ENCODE measurements at places on chromosomes 3 and 15.

DNA sequence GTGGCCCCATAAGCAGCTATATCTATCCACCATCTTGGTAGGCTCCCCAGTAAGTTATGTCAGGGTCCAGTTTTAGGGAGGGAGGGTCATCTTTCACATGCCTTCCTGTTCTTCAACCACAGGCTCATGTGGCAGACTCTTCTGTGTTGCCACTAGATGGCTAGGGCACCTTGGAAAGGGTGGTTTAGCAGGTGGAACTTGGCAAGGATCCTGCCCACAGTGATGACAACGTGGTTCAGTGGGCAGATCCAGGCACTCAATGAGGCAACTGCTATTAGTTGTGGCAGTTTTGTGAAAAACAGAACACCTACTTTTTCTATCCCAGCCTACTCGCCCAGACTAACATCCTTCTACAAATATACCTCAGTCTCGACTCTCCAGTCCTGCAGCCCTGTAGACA, 7.2 kb upstream of the RBP1 start:
- DNase-seq, result no peak

DNA sequence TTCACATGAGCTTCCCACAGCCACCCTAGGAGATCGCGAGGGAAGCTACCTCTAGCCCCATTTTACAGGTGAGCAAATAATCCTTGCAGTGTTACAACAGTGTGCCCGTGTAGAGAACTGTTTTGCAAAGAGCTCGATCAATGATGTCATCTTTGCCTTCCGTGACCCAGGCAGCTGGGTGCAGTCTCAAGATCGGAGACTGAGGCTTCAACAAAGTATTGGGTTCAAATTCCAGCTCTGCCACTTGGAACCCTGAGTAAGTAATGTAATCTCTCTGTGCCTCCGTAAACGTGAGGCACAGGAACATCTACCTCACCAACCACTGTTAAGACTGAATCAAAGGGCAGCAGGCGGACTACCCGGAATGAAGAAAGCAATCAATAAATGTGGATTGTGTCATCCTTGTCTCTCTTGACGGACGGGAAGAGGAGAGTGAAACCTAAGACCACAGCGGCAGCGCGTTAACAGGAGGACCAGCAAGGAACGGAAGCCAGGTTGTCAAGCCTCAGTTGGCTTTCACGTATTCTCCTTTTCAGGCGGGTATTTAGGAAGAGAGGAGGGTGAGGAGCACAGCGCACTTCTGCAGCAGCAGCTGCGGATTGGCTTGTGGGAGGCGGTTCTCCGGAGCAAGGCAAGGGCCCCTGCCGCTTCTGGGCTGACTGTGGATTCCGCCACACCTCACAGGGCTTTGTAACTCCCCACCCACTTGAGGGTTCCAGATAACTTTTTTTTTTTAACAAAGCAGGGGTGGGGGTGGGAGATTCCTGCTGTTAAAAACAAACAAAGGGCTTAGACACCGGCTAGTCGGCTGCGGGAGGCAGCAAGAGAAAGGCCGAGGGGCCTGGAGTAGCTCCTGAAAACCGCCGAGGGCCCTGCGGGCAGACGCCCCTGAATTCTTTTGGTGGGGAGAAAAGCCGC, 1.5 kb upstream of the SMAD3 start:
- DNase-seq, result peak; percentile 88

DNA sequence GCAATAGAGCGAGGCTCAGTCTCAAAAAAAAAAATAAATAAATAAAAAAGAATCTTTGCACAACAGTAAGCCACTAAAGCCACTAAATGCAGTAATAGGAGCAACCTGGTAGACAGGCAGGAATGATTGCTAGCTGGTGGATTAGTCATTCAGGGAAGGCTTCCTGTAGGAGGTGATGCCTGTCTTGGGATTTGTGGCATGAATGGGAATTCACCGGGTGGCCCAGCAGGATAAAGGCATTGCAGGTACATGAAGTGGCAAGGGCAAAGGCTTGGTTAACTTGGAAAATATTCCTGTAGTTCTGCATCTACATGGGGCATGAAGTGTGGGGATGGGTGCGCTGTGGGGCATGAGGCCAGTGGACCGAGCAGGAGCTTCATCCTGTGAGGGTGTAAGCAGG, 94.5 kb downstream of the IQSEC1 start:
- no peak for DNase-seq

DNA sequence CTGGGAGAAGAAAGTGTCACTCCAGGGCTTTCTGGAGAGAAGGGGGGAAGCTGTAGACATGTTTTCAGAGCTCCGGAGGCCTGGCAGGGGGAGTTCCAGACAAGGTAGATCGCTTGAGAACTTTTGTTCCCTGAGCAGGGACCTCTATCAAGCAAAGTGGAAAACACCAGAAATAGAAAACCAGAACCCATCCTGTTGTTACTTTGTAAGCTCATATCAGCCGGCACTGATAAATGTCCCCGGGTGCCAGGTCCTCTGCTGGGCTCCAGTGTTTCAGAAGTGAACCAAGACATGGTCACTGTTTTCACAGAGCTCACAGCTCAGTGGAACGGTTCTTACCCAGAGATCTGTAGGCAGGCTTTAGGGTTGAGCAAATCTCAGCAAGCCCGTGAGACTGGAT, 13.5 kb downstream of the HDDC3 start:
- no peak for DNase-seq

DNA sequence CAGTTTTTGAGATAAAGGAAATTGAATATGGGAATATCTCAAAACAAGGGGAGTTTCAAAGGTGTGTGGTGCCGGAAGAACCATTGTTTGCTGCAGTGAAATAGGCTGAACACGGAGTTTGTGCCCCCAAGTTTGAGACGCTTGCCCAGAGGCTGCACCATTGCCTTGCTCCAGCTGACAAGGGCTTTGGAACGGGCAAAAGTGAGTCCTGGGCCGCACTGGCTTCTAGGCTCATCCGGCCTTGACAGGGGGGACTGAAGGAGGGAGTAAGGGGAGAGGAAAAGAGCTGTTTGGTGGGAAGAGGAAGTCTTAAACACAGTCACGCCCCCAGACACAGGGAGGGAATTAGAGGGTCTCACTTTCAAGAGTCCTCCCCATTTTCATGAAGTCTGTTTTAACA, 269.9 kb downstream of the FAM43A start:
- no peak for DNase-seq

DNA sequence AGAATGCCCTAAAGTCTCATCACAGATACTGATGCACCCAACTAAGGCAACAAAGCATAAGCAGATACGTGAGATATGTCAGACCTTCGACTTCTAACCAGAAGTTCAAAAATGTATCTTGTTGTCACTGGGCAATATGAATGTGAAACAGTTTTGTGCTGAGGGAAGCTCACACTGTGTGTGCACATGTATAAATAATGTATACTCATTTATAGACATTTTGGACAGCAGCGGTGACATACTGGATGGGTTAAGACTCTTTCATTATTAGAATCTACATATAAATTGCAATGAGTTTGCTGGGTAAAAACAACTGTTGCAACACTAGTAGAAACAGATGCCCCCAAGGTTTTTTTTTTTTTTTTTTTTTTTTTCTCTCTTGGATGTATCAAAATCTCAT, 37.9 kb downstream of the TIGIT start:
- no peak for DNase-seq

DNA sequence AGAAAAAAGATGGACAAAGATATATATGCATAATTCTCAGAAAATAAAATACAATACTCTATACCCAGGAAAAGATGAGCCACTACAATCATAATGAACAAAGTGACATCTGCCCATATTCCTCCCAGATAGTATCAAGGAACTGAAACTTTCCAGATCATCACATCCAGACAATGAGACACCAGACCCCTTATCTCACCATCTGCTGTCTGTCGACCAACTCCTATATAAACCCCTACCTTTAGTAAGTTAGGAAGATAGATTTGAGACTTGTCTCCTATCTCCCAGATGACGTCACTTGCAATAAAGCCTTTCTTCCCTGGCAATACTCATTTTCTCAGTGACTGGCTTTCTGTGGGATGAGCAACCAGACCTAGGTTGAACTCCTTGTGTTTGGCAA, 1071.6 kb downstream of the PLOD2 start:
- DNase-seq, result no peak

DNA sequence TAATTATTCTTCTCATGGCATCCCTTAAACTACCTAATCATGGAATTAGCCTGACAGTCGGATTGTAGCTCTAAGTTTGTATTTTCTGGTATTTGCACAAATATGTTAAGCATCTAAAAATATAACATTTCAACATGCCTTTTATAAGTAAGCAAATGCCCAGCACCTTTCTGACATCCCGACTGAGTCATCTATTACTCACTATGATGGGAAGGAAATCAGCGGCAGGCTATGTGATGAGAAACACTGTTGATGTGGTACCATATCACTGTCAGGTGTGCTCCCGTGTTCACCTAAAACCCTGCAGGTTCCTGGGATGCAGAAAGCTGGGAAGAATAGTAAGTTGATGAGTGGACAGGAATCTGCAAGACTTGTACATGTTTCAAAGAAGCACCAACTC, 367.8 kb upstream of the IL12A start:
- peak; percentile 84 for DNase-seq

GRCh38 chr3:16844222-16844621, 40.5 kb upstream of the PLCL2 start:
- DNase-seq, result no peak

DNA sequence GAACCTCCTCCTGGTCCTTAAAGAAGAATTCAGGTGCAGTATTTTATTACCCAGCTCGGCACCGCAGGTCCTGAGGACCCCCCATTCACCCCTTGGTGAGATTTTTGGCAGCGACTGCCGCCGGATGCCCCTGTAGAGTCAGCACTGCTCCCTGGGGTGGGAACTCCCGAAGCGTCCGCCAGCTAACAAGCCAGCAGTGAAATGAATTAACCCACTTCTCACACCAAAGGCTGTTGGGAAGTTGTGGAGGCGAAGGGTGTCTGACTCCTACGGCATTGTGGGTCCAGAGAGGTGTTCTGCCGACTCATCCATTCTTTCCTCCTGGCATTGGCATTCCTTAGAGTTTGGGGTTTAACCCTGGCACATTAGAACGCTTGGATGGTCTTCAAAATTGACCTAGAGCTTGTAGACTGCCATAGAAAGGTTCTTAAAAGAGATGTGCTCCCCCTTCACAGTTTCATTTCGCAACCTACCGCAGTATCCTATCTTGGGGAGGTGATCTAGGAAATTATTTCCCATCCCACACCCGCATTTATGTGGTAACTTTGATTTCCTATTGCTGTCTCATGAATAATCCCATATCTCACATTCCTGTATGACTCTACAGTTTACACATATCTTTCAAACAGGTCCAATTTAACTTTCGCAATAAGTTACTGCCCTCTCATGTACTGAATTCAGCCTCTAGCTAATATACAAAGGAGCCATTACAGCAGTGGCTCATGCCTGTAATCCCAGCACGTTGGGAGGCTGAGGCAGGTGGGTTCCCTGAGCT, 879 bp upstream of the EIF5A2 start:
- DNase-seq, result peak; percentile 40

DNA sequence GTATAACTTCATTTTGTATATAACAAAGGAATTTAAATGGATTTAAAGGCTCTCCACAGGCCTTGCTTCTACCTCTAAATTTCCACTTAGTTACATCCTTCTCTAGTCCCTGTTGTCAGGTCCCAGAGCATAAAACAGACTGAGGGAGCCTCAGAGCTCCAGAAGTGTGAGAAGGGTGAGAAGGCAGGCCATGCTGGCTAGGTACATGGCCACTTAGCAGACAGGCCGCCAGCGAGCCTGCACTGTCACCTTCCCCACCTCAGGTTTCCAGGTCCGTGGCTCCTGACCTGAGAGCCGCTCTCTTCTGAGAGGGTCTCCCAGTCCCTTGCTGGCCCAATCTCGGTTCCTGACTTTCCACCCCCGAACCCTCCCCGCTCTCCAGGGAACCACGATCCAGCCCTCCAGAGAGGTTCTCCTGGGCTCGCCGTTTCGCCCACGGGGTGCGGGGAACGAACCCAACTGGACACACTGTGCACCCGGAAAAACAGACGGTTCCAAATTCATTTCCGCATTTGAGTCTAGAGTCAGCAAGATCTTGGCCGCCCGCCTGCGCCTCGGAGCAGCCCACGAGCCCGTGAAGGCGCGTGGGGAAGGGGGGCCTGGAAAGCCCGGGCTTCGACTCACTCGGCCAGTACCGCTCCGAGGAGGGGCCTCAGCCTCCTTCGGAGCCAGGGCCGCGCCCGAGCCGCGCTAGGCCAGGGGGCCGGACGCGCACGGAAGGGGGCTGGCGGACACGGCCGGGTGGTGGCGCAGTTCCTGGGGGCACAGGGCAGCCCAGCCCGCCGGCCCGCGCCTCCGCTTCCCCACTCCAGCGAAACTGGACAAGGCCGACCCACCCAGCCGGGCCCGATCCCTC, 16.7 kb upstream of the SOX2 start:
- DNase-seq, result peak; percentile 30

- DNase-seq, result no peak
Observed at GRCh38 chr15:98755781-98756180, 107.4 kb downstream of the IGF1R start.

GRCh38 chr15:92394309-92395097, 822 bp downstream of the ST8SIA2 start:
- no peak for DNase-seq

DNA sequence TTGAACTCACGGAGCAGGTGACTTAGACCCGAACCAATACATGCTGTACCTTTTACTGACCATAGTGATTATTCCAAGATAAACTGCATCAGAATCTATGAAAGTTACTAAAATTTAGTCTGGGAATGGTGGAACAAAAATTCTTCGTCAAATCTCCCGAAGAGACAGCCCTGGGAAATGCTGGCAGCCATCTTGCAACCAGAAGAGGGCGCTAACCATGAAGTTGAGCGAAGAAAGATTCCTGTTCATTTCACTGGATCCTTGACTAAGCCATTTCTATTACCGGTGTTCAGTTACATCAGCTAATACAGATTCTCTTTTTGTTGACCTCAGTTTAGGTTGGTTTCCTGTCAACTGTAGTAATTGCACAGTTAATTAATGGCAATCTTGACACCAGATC, 199.6 kb downstream of the SLC9A9 start:
- peak; percentile 23 for DNase-seq

DNA sequence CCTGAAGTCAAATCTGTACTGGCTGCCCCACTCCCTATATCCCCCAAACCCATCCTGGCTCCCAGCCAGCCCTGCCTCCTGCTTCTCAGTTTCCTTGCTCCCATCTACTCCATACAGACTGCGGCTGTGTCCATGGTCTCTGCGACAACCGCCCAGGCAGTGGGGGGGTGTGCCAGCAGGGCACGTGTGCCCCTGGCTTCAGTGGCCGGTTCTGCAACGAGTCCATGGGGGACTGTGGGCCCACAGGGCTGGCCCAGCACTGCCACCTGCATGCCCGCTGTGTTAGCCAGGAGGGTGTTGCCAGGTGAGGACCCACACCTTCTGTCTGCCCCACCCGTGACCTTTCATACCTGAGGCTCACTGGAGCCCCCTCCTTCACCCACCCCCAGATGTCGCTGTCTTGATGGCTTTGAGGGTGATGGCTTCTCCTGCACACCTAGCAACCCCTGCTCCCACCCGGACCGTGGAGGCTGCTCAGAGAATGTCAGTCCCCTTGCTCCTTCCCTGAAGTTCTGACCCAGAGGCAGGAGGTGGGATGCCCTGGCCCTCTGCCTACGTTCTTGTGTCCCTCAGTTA, 14.7 kb downstream of the STAB1 start:
- no peak for DNase-seq

Data from kidney tubule cell (primary cell).